ENCODE measurements at places on chromosomes 2 and 18. TPM values are rescaled to one million over a fixed set of nuclear protein-coding genes. Genes with fewer than 3 reads are reported as not detected.

DNA sequence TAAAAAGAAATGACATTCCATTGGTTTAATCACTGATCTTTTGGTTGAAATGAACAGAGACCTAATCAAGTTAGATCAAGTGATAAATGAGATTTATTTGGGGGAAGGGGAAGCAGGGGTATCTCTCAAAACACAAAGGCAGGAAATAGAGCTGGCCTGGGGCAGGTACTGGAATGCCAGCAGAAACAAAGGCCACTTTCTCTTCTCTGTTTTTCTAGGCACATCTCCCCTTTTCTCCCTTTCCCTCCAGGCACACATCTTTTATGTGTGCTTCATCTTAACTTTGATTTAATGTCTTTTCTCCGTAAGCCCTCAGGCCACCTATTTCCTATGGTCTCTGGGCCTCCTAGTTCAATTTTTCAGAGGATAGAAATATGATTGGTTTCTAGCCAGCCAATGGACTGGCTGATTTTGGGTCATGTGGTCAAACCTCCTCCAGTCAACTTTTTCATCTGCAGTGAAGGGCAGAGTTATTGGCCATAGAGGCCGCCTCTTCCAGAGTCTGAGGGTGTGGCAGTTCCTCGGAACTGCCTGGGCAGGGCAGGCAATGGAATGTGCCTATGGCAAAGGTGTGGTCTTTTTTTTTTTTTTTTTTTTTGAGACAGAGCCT lies 58.9 kb upstream of the FAM136A start:
- H3K4me3 ChIP-seq: no peak overlapping the region
- no peaks in the 10 kb centered on the region for H3K4me1 ChIP-seq
- H3K36me3 ChIP-seq: no peaks in the 10 kb centered on the region

- no peaks in the 10 kb centered on the region for H3K27me3 ChIP-seq
- H3K4me1 ChIP-seq: no peaks in the 10 kb centered on the region
- H3K27ac ChIP-seq: no peak overlapping the region
- no peak overlapping the region for H3K4me3 ChIP-seq
- no peak for DNase-seq
- H3K36me3 ChIP-seq: peaks cover 4% of the 10 kb centered on the region
These were observed 61.3 kb downstream of the MGAT4A start for GRCh38 chr2:98669675-98670074.

MYO7B gene
- not detected for total RNA-seq

TACR1 gene
- 0.42 TPM for total RNA-seq

IL1RL1 gene
- total RNA-seq: 6.8 TPM

Data from gastrocnemius medialis (tissue), 4 donors.